ENCODE measurements at places on chromosomes 2 and 18.

GRCh38 chr18:32583431-32583830 is 112.7 kb upstream of the GAREM1 start:
- DNase-seq, result no peak

DNA sequence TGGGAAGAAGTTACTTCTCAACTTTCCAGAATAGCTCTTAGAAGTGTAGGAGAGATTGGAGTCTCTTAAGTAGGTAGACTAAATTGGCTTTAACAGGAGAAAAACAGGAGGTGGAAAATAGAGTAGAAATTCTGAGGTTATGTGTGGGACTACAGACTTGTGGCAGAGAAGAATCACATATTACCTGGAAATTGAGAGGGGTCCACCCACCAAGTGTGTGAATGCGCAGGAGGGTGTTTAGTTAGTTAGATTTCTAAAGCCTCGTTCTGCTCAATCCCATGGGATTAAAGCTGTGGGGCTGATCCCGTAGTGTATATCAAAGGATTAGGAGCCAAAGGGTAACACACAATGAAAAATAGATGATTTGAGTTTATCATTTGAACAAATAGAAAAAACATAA is 319.1 kb downstream of the TRIB2 start:
- DNase-seq, result no peak

GRCh38 chr18:78722929-78723710 is 256.5 kb upstream of the SALL3 start:
- no peak for DNase-seq

GRCh38 chr2:177673602-177674595 is 281.3 kb downstream of the AGPS start:
- no peak for DNase-seq

- peak; percentile 34 for DNase-seq
These were observed 92.6 kb downstream of the ACTR2 start for GRCh38 chr2:65320042-65320725.

DNA sequence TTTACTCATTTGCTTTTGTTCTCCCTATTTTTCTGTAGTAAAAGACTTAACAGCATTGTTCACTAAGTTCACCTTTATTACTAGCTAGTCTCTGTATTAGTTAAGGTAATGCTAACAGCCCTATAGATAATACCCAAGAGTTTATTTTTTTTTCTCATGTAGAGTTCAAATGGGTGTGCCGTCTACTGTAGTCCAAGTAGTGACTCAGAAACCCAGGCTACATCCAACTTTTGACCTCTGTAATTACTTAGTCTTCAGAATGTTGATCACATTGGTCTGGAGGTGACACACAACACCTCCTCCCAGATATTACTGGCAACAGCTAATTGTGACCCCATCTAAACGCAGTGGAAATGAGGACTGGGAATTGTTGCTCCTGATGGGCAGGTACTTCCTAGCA is 7.7 kb downstream of the COQ10B start:
- DNase-seq, result no peak

DNA sequence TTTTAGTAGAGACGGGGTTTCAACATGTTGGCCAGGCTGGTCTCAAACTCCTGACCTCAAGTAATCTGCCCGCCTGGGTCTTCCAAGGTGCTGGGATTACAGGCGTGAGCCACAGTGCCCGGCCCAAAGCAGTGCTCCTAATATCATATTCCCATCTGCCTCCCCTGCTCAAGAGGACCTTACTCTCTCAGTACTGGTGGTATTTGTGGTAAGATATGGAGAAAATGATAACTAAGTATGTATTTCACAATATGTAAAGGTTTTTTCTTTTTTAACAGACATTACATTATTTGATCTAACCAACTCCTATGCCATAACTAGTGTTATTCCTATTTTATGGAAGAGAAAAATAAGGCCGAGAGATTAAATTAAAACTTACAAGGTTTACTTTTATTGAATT is 201.0 kb downstream of the CAMKMT start:
- DNase-seq, result no peak

DNA sequence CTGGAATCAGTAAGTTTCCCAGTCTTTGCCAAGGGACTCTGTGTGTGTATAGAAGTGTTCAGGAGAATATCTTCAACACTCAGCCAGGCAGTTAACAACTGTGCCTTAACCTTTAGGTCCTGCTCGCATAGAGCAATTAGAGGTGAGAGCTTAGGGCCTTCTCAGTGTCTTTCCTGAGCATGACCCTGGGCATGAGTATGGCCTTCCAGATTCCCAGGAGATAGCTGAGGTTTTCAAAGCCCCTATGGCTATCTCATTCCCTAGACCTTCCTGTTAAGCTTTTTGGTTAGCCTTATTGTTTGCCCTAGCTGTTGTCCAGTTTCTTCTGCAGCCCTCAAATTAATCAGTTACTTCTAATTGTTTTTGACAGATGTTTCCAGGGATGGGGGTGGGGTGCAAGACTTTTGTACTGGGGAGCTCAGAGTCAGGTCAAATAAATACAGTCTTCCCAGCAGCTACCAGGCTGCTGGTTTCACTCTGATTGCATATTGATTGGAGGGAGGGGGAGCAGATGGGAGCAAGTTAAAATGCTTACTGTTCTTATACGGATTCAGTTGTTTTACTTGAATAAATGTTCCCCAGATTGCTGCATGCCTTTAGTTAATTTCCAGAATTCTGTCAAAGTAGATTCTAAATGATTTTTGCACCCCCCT is 23.1 kb downstream of the PDK1 start:
- DNase-seq, result no peak

GRCh38 chr2:61906186-61906470 is 654 bp downstream of the COMMD1 start:
- no peak for DNase-seq

DNA sequence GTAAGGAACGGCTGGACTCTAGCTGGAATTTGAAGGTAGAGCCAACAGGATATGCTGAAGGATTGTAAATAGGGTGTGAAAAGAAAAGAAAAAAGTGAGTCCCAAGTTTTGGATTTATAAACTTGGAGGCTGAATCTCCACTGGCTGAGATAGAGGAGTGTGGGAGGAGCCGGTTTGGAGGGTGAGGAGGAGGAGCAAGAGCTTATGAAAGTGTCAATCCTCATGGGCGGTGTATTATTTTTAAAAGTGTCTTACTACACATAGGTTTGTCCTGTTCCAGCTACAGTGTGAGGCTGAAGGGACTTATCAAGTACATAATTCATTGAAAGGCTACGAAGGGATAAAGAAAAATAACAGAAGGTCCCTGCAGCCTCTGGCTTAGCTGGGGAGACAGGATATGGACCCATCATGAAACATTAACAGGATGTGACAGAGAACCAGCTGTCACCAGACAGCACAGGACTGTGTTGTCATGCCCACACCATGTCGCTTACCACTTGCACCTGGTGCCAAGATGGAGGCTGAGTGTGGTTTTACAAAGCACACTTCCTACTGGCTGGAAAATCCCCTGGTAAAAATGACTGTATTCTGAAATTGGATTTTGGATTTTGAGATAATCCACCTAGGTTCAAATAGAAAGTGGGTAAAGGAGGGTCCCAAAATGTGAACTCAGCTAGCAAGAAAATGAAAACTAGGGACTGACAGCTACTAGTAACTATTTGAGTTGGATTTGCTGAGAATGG is 2.5 kb upstream of the MREG start:
- DNase-seq, result peak; percentile 43

DNA sequence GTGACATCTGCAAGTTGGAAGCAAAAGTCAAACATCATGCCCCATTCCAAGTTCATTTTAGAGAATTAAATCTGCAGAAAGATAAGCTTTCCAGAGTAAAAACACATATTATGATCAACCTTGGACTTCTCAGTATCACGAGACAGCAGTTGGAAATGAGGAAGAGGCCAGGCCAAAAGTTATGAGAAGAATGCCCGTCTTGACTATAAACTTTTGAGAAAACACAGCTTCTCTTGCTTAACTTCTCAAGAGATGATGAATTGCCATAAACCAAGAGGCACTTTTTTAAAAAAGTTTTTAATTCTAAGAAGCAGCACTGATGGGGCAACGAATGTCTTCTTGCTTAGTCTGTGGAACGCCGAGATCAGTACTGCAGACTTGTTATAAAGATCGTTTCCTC is 52.6 kb upstream of the NFU1 start:
- DNase-seq, result no peak

GRCh38 chr18:80194874-80195570 is 52.3 kb downstream of the PARD6G start:
- no peak for DNase-seq

DNA sequence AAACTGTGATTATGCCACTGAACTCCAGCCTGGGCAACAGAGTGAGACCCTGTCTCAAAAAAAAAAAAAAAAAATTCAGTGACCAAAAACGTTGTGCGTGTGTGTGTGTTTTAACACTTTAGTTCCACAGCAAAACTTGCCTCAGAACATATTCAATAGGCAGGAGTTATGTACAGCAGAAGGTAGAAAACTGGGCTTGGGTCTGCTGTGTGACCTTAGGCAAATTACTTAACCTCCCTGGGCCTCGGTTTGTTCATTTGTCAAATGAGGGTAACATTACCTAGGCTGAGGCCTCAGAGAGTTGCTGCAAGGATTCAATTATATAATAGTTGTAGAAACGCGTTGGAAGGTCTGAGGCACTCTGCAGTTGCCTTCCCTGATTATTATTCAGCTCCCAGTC is 10.3 kb upstream of the SCG2 start:
- DNase-seq, result no peak

DNA sequence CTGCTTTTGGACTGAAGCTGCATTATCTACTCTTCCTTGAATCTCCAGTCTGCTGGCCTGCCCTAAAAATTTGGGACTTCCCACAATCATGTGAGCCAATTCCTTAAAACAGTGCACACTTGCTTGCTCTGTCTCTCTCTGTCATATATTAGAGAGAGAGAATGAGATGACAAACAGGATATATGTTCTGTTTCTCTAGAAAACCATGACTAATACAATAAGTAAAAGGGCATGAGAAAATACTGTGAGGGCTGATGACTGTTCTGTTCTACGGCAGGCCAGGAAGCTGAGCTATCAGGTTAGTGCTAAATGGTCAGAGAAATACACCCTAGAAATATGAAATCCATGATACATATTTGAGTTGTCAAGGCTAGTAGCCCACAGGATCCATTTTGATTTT is 1896.8 kb upstream of the CELF4 start:
- DNase-seq, result no peak

DNA sequence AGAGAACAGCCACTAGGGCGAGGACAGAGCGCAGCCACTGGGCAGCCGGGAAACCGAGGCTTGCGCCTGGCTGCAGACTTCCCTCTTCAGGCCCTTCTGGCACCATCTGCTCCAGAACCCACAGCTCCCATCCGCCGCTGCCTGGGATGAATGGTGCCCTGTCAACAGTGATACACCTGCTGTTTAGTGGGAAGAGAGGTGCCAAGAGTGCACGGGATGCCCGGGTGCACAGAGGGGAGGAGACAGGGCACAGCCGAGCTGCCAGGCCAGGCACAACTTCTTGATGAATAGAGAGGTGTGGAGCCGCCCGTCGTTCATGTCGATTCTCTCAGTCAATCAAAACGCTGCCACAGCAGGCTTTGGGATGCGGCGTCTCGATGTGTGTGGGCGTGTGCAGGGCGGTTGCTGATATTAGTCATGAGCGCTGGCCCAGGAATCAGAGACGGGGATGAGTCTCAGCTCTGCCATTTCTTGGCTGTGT is 39.5 kb downstream of the RRM2 start:
- peak; percentile 46 for DNase-seq

DNA sequence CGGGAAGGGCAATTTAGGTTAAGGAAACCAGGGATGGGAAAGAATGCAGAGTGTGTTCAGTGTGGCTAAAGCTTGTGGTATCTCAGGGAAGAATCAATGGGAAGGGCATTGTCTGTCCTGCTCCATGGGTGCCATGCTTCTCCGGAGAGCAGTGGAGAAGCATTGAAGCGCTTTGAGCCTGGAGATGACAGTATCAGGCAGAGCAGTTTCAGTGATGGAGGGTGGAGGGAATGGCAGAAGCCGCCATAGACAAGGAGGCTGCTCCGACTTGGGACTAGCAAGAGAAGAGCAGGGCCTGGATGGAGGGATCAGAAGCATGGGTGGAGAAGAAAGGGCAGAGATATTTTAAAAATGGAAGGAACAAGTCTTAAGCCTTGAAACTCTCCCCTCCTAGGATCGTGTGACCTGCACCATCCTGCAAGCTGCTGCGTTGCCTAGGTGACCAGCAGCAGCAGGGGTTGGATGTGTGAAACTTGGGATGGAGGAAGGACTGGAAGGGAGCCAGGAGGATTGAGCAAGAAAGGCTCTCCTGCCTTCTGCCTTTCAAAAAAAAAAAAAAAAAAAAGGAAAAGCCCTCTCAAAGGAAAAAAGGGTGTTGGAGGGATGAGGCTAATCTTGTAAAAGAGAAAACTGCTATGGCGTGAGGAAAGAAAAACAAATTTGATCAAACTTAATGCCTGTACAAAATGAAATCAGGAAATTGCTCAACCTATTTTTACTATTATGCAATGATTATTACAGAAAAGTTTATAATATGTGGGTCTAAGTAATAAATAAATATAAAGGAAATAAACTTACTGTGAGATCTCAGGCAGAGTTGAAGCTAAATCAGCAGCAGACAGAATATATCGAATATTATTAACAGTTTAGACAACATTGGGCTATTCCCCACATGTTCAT is 493.8 kb upstream of the NRP2 start:
- DNase-seq, result no peak

GRCh38 chr2:176427549-176427948 is 158.3 kb downstream of the MTX2 start:
- no peak for DNase-seq

DNA sequence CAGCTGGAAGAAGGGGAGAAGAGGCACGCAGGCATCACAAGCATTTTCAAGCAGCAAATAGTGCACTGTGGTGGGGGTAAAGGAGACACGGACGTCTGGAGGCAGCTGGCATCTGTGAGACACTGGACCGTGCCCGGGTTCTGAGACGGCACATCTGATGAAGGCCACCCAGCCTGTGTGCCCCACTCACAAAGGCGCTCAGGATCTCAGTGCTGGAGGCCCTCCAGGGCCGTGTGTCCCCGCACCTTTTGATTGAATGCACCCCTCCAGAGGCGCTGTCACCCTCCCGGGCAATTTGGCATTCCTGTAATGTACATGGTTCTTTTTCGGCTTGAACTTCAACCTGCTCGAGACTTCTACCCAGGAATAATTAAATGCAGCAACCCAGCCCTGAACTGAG is 101.5 kb upstream of the ODC1 start:
- no peak for DNase-seq

DNA sequence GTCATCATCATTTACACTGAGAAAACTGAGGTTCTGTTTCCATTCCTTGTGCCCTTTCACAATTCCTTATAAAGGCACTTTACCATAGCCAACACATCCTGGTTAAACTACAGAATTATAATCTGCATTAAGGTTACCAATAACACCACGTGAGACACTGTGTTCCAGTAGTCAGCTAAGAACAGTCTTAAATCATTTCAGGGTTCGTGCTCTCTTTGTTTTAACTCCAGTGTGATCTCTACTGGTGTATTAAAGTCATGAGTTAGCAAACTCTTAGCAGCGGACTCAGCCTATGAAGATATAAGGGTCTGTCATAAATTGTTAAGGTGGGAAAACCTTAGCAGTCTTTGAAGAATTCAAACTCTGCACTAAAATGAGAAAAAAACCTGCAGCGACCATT is 53.0 kb downstream of the TCF4 start:
- no peak for DNase-seq
